ENCODE measurements at places on chromosomes 13 and 19.

- no peak for DNase-seq
These were observed 62.4 kb downstream of the AKAP11 start for GRCh38 chr13:42334329-42334706.

GRCh38 chr19:49396738-49397505 lies 8.9 kb downstream of the KASH5 start:
- DNase-seq: no peak

- DNase-seq: no peak
These were observed 46.3 kb upstream of the GPR12 start for GRCh38 chr13:26806891-26807290.

GRCh38 chr19:55441319-55441691 lies 1.8 kb downstream of the SHISA7 start:
- DNase-seq: no peak

DNA sequence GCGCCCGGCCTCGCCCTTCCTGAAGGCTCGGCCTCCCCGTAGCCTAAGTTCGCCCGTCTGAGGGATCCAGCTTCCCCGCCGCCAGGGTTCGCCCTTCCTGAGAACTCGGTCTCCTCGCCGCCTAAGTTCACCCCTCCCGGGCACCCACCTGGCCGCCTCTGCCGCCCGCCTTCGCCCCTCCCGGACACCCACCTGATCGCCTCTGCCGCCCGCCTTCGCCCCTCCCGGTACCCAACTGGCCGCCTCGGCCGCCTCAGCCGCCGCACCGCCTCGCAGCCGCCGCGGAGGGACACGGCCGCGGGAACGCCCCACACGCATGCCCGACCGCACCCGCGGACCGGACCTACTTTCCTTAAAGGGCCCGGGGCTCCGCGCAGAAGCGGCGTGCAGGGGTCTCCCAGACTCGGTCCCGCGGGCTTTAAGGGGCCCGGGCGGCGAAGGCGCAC lies at the start of gene MOB3A:
TSS of gene MOB3A (minus strand) at position 293 of the 446 bp plus-strand sequence. CDS start 17,766 bp downstream, outside the sequence.
- no peak for DNase-seq

- DNase-seq: no peak
These were observed 56.5 kb downstream of the HSPH1 start for GRCh38 chr13:31105020-31105795.

Measured in D341Med (cell line).